ENCODE measurements at places on chromosomes 6 and 20. TPM values are rescaled to one million over a fixed set of nuclear protein-coding genes. Genes with fewer than 3 reads are reported as not detected.
A peak's percentile ranks its signal among the peaks of the same experiment; 100 is the strongest.

- peaks cover 2% of the 10 kb centered on the region for H3K4me1 ChIP-seq
- no peaks in the 10 kb centered on the region for H3K27me3 ChIP-seq
- no peaks in the 10 kb centered on the region for H3K36me3 ChIP-seq
- H3K27ac ChIP-seq, result no peak overlapping the region
- H3K4me3 ChIP-seq, result no peak overlapping the region
These were observed 24.1 kb downstream of the KIF25 start for GRCh38 chr6:168021581-168021980.

GRCh38 chr20:46970937-46971630, 76.4 kb downstream of the EYA2 start:
- peak overlapping the region; percentile 31 for H3K27ac ChIP-seq
- no peak overlapping the region for H3K4me3 ChIP-seq
- H3K36me3 ChIP-seq, result no peaks in the 10 kb centered on the region
- DNase-seq, result peak; percentile 43

- no peak overlapping the region for H3K27ac ChIP-seq
- no peak overlapping the region for H3K4me3 ChIP-seq
- no peaks in the 10 kb centered on the region for H3K4me1 ChIP-seq
- peaks cover 28% of the 10 kb centered on the region for H3K36me3 ChIP-seq
- H3K27me3 ChIP-seq, result no peaks in the 10 kb centered on the region
These were observed 102.6 kb upstream of the ADGRF4 start for GRCh38 chr6:47595785-47596184.

GRCh38 chr20:32804022-32804715, 15.6 kb upstream of the MAPRE1 start:
- peak overlapping the region; percentile 41 for H3K27ac ChIP-seq
- H3K27me3 ChIP-seq, result no peaks in the 10 kb centered on the region
- no peak for DNase-seq
- H3K4me1 ChIP-seq, result peaks cover 30% of the 10 kb centered on the region
- no peak overlapping the region for H3K4me3 ChIP-seq

- no peaks in the 10 kb centered on the region for H3K36me3 ChIP-seq
- no peak for DNase-seq
- no peaks in the 10 kb centered on the region for H3K27me3 ChIP-seq
- H3K4me1 ChIP-seq, result no peaks in the 10 kb centered on the region
- no peak overlapping the region for H3K4me3 ChIP-seq
These were observed 57.5 kb downstream of the ILRUN start for GRCh38 chr6:34638834-34639736.

DNA sequence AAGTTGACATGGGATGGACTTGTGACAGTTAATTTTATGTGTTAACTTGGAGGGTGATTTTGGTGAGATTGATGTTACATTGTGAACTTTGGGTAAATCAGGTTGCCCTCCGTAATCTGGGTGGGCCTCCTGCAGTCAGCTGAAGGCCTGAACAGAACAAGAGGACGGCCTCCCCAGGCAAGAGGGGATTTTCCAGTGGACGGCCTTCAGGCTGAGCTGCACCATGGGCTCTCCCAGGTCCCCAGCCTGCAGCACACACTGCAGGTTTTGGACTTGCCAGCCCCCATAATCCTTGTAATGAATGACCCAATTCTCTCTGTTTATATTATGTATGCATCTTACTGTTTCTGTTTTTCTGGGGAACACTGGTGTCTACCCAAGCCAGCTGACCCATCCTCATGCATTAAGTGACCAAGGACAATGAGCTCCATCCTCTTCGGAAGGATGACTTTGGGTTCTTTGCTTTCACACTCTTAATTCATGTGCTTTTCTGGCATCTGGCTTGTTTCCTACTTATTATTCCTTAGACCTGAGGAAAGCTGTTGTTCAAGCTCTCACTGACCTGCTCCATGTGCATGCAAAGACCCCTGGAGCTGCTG, 64.2 kb downstream of the DACT2 start:
- H3K4me3 ChIP-seq, result no peak overlapping the region
- H3K27ac ChIP-seq, result no peak overlapping the region
- H3K36me3 ChIP-seq, result no peaks in the 10 kb centered on the region
- H3K27me3 ChIP-seq, result no peaks in the 10 kb centered on the region

GRCh38 chr6:31830886-31831335, 3.4 kb downstream of the HSPA1B start:
- no peak overlapping the region for H3K27ac ChIP-seq
- no peaks in the 10 kb centered on the region for H3K27me3 ChIP-seq
- peaks cover 7% of the 10 kb centered on the region for H3K4me1 ChIP-seq
- no peaks in the 10 kb centered on the region for H3K36me3 ChIP-seq
- peak overlapping the region; percentile 69 for H3K4me3 ChIP-seq

- no peaks in the 10 kb centered on the region for H3K4me1 ChIP-seq
- H3K36me3 ChIP-seq, result no peaks in the 10 kb centered on the region
- no peak for DNase-seq
- no peaks in the 10 kb centered on the region for H3K27me3 ChIP-seq
- no peak overlapping the region for H3K27ac ChIP-seq
These were observed 7.9 kb downstream of the ROS1 start for GRCh38 chr6:117417851-117418250.

DNA sequence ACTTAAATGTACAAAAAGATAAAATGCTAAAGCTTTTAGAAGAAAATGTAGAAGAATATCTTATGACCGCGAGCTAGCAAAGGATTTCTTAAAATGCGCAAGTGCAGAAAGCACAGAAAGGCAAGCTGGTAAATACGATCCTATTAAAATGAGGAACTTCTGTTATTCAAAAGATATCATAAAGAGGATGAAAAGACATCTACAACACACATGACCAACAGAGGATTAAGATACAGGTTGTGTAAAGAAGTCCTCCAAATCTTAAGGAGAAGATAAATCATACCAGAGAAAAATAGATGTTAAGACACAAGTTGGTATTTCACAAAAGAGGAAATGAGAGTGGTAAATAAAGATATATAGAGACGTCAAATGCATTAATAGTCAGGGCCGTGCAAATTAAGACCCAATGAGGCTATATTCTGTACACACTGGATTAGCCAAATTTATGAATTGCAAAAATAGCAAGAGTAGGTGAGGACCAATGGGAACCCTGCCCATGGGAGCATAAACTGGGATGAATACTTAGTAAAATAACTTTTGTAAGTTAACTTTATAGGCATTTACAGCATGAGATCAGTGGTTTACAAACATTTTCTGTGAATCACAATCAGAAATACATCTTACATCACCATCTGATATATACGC, 23.0 kb downstream of the APCDD1L start:
- H3K27ac ChIP-seq, result no peak overlapping the region
- H3K36me3 ChIP-seq, result no peaks in the 10 kb centered on the region
- H3K27me3 ChIP-seq, result no peaks in the 10 kb centered on the region
- peaks cover 2% of the 10 kb centered on the region for H3K4me1 ChIP-seq
- no peak overlapping the region for H3K4me3 ChIP-seq

GRCh38 chr6:167793421-167793820, 33.3 kb upstream of the AFDN start:
- H3K27ac ChIP-seq, result no peak overlapping the region
- peaks cover 6% of the 10 kb centered on the region for H3K4me1 ChIP-seq
- no peak overlapping the region for H3K4me3 ChIP-seq
- H3K27me3 ChIP-seq, result no peaks in the 10 kb centered on the region
- no peaks in the 10 kb centered on the region for H3K36me3 ChIP-seq

The NMBR gene
- not detected for total RNA-seq

DNA sequence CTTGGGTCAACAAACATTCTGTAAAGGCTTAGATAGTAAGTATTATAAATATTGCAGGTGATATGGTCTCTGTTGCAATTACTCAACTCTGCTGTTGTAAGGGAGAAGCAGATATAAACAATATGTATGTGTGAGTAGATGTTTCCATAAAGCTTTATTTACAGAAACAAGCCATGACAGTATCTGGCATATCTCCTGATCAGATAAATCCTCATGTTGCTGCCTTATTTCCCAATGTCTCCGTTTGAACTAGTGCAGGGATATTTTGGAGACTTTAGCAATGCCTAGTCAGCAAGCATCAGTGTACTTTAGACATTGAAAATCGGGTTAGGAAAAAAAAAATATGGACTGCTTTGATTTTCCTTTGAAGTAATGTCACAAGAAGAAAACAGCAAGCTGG, 96.1 kb downstream of the LAMA2 start:
- H3K36me3 ChIP-seq, result no peaks in the 10 kb centered on the region
- H3K4me3 ChIP-seq, result no peak overlapping the region
- H3K27me3 ChIP-seq, result no peaks in the 10 kb centered on the region
- no peaks in the 10 kb centered on the region for H3K4me1 ChIP-seq

- H3K4me1 ChIP-seq, result no peaks in the 10 kb centered on the region
- H3K36me3 ChIP-seq, result no peaks in the 10 kb centered on the region
- H3K4me3 ChIP-seq, result peak overlapping the region; percentile 77
- peak overlapping the region; percentile 83 for H3K27ac ChIP-seq
- H3K27me3 ChIP-seq, result no peaks in the 10 kb centered on the region
These were observed 663 bp downstream of the COQ3 start for GRCh38 chr6:99393366-99393697.

GRCh38 chr6:128527375-128527774, 7.0 kb upstream of the PTPRK start:
- no peaks in the 10 kb centered on the region for H3K36me3 ChIP-seq
- H3K27ac ChIP-seq, result no peak overlapping the region
- no peaks in the 10 kb centered on the region for H3K4me1 ChIP-seq

The C4A gene
- total RNA-seq, result 0.48 TPM
